ENCODE measurements at places on chromosomes 6 and 20.

GRCh38 chr20:50957276-50957675, 1.1 kb downstream of the DPM1 start:
- DNase-seq = no peak

GRCh38 chr6:83976037-83976755, 57.4 kb upstream of the MRAP2 start:
- no peak for DNase-seq

- DNase-seq = no peak
These were observed 82.2 kb downstream of the TRERF1 start for GRCh38 chr6:42369568-42369967.

DNA sequence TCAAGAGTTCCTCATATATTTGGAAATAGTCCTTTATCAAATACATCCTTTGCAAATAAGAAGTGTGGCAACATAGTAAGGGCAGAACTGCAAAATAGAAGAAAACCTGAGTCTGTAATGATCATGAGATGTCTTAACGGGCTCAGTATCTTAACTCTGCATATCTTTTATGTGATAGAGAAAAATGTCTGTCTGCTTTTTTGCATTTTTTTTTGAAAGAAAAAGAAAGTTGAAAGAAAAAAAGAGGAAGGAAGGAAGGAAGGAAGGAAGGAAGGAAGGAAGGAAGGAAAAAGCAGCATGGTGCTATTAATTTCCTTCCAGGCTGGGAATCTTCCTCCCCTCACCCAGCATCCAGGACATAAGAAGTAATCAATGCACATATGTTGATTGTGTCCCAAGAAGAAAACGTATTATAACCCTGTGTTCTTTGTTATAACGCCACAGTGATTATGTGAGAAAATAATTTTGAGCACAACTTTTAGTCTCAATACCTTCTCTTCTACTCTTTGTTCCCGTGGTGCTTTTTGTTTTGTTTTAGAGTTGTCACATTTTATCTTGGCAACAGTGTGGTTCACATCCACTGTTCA, 58.7 kb upstream of the PCSK2 start:
- no peak for DNase-seq

- no peak for DNase-seq
These were observed 21.3 kb downstream of the MLIP start for GRCh38 chr6:54132587-54132986.

GRCh38 chr20:22909436-22909835, 125.7 kb upstream of the SSTR4 start:
- no peak for DNase-seq

DNA sequence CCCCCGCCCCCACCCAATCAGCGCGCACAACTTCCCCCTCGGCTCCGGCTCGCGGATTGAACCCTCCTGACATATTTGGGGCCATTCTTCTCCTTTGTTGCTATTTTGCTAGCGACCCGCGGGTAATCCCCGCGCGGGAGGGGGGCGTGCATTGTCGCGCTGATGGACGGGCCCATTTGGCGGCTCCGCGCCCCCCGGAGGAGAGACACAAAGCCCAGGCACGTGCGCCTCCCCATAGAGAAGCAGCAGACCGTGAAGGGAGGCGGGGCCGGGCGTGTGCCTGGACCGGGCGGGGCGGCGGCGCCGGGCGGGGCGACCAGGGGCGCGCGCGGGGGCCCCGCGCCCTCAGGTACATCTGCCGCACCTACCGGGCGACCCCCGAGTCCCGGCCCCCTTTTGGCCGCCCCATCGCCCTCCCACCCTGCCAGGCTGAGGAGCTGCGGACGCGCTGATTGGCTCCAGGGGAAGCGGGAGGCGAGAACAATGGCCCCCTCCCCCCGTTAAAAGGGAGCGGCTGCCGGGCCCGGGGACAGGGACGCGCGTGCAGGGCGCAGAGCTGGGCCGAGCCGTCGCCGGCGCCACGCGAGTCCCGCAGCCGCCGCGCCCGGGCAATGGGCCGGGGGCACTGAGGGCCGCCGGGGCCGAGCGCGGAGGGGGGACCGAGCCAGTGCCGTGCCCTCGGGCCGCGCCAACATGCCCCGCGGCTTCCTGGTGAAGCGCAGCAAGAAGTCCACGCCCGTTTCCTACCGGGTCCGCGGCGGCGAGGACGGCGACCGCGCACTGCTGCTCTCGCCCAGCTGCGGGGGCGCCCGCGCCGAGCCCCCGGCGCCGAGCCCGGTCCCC, at the start of gene INSM1:
Gene INSM1, plus strand, starts transcription at position 530 of the 843 bp plus-strand sequence. Its CDS starts 164 bp downstream, at position 694.
- DNase-seq = peak; percentile 98

DNA sequence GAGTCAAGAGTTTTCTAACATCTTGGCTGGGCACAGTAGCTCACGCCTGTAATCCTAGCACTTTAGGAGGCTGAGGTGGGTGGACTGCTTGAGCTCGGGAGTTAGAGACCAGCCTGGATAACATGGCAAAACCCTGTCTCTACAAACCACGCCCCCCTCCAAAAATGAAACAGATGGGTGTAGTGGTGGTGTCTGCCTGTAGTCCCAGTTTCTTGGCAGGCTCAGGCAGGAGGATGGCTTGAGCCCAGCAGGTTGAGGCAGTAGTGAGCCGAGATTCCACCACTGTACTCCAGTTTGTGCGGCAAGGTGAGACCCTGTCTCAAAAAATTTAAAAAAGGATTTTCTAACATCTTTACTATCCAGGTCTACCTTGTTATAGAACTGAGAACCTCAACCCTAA, 22.0 kb downstream of the FAM8A1 start:
- peak; percentile 65 for DNase-seq

DNA sequence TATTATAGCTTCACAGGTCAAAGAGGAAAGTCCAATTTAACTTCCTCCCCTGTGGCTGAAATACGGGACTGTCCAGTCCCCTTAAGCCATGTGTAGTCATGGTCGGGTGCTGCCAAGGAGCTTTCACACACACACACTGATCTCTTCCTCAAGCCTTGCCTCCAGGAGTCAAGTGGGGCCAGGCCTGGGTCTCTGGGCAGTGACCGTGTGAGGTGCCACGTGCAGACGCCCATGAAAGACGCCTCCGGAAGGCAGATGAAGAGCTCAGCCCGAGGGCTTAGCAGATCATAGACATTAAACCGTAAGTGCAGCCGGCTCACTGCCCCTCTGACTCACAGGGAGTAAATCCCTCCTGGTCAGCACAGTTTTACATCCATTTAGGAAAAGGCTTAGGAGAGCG, 4.2 kb downstream of the GABRR2 start:
- DNase-seq = no peak

GRCh38 chr6:36633915-36634314, 39.8 kb downstream of the SRSF3 start:
- no peak for DNase-seq

- no peak for DNase-seq
These were observed 23.1 kb downstream of the IYD start for GRCh38 chr6:150391890-150392289.

DNA sequence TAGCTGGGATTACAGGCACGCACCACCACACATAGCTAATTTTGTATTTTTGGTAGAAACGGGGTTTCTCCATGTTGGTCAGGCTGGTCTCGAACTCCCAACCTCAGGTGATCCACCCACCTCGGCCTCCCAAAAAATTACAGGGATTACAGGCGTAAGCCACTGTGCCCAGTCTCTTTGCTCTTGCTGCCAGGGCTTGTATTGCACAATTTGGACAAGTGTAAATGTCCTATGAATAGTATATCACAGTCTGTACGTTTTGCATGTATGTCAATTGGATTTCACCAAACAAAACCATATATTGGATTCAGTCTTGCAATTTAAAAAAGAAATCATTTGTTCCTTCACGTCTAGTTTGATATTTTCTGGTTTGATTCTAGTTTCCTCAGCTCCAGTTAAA, 2.1 kb upstream of the DOK5 start:
- no peak for DNase-seq

- no peak for DNase-seq
These were observed 201.8 kb upstream of the ARID1B start for GRCh38 chr6:156575361-156575760.

- no peak for DNase-seq
These were observed 49.7 kb downstream of the TOP1 start for GRCh38 chr20:41078329-41078728.

GRCh38 chr6:147161974-147162495, 42.2 kb upstream of the STXBP5 start:
- no peak for DNase-seq

GRCh38 chr6:119887666-119888065, 538.1 kb upstream of the MAN1A1 start:
- peak; percentile 53 for DNase-seq

Measured in NCI-H446 treated with DMSO at 0.1 percent for 48 hours (cell line).